ENCODE measurements at places on chromosomes 5 and 9.

- DNase-seq, result no peak
Measured at GRCh38 chr9:70542311-70542931, 128.0 kb upstream of the KLF9 start.

GRCh38 chr5:10699987-10700386 lies 61.0 kb downstream of the DAP start:
- no peak for DNase-seq

DNA sequence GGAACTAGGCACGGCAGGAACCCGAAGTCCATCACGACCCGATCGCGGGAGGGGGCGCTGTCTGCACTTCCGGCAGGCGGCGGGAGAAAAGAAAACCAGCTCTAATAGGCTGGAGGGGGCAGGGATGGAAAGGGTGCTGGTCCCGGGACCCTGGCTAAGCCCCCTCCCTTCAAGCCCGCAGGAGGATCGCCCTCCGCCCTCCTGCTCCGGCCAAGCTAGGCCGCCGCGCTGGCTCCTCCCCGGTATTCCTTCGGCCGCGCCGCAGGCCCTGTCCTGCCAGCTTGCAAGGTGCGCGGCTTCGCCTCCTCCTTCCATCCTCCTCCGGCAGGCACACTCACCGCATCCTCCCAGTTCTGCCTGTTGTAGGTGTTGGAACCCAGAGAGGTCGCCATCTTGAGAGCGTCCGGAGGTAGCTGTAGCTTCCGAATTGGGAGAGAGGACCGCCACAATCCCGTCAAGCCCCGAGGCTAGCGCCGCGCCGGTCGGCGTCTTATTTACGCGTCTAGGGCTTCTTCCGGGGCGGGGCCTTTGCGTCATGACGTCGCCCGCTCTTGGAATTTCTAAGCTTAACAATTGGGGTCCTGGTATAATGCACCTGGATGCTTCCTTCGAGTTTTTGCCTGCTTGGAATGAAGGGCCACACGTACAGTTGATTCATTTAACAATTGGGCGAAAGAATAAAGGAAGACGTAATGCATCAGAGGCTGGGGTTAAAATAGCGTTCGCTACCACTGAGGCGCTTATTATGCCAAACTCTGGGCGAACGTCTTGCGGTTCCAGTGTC lies at the start of gene RBM22:
Gene RBM22 (minus strand): TSS at position 469 of the 784 bp plus-strand sequence. CDS start 77 bp downstream, at position 392.
- peak; percentile 97 for DNase-seq

GRCh38 chr5:100904259-100904861 lies 1.3 kb upstream of the ST8SIA4 start:
- DNase-seq, result peak; percentile 80

DNA sequence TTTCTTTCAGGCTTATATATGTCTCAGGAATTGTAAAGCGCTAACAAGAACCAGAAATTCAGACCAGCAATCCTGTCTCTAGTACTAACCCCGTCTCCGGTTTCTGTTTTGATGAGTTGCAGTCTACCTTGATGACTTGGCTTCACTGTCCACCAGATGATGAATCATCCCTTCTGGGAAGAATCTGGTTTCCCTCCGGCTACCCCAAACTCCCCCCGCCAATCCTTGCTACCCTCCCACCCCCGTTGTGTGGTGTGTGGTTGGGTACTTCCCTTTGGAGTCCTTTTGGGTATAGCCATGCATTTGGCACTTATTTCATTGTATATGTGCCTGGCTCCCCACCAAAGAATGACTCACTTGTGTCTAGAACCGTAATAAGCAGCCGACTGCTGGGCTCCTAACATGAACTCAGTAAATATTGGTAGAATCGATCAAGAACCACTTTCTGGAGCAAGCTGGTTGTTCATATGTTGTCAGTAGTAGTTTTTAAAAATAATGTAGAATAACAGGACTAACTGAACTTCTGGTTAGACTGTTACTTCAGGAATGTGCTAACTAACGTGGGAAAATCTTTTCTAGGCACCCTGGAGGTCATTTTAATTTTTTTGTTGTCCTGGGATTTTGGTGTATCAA lies 8.3 kb upstream of the TGFBI start:
- DNase-seq, result peak; percentile 66

GRCh38 chr5:135225856-135226560 lies 173.0 kb downstream of the MACROH2A1 start:
- DNase-seq, result peak; percentile 31

- no peak for DNase-seq
Measured at GRCh38 chr9:104091708-104092107, 2.4 kb upstream of the SMC2 start.

GRCh38 chr5:176644878-176645670 lies 2.2 kb upstream of the TSPAN17 start:
- no peak for DNase-seq

GRCh38 chr5:146588331-146589027 lies 72.5 kb upstream of the GPR151 start:
- DNase-seq, result no peak

DNA sequence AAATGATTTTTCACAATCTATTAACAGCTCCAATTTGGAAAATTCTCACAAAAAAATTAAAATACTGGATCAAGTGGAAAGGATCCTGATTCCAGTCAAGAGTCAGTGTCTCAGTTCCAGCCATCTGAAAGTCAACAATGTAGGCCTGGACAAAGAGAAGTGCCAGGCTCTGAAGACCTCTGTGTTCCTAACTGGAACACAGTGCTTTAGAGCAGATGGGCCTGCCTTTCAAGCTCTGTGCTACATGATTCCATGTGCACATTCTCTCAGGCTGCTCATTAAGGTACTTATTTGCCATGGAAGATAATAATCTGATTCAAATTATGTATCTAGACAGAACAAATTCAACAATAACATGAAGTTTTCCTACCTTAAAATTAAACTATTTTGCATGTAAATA lies 30.2 kb upstream of the ALDH1A1 start:
- DNase-seq, result no peak

DNA sequence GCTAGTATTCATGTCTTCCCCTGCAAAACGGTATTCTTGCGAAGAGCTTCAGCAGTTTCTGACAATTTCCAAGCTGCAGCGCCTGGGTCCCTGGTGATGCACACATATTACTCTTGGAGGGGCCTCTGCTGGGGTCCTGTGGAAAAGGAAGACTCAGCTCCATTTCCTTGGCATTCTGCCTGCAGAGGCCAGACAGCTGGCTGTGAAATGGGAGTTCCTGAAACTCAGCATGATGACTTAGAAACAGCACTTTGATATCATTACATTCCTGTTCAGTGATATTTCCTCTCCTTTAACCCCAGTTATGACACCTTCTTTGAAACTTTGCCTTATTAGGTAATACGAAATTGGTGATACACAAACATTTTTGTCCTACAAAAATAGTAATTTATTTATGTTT lies 98.5 kb downstream of the APBA1 start:
- no peak for DNase-seq

DNA sequence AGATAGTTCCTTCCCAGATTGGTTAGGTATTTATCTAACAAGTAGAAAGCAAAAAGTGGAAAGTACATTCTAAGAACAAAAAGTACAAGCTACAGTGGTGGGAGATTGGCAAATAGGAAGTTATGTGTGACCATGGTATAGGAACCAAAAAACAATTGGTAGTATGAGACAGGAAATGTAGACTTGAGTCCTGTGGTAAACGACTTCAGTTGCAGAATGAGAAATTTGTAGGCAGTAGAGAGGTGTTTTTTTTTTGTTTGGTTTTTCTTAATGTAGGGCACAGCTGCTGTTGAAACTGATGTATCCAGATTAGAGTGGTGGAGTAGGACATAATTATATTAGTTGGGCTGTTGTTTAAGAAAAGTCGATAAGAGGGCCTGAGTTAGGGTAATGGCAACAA lies 72.0 kb downstream of the CCNH start:
- DNase-seq, result no peak

- DNase-seq, result peak; percentile 55
Measured at GRCh38 chr9:38362852-38363588, 29.5 kb upstream of the ALDH1B1 start.

- no peak for DNase-seq
Measured at GRCh38 chr5:149546974-149547373, 4.3 kb downstream of the CSNK1A1 start.

DNA sequence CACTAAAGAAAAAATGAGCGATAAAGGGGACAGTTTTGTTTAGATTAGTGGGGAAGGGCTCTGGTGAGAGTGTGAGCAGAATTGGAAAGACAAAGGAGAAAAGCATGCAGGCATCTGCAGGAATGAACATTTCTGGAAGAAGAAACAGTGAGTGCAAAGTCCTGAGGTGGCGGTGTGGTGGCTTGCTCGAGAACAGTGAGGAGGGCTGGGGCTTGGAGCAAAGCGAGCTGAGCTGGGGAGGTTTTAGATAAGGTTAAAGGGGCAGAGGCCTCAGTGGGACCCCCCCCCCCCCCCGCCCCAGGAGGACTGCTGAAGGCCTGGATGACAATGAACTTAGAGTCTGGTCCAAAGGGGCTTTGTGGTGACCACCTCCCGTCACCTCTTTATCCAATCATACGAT lies 202.7 kb upstream of the MVB12B start:
- DNase-seq, result no peak

DNA sequence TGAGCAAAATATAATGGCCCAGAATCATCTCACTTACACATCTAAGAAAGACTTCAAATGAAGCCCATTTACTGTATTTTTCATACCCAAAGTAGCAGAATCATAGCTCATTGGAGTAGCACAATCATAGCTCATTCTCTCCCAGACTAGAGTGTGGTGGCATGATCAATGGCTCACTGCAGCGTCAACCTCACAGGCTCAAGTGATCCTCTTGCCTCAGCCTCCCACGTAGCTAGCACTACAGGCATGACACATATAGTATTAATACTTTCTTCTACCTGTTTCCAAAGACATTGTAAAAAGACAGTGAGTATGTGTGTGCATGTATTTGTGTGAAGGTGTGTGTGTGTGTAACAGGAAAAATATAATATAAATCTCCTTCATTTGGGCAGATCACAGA lies 1247.9 kb upstream of the ACO1 start:
- no peak for DNase-seq

Measured in activated effector memory CD4-positive, alpha-beta T cell treated with anti-CD3 and anti-CD28 coated beads, Interleukin-2, amount 50 U/mL, for 16 hours (primary cell).